ENCODE measurements at places on chromosomes 12 and 14.

DNA sequence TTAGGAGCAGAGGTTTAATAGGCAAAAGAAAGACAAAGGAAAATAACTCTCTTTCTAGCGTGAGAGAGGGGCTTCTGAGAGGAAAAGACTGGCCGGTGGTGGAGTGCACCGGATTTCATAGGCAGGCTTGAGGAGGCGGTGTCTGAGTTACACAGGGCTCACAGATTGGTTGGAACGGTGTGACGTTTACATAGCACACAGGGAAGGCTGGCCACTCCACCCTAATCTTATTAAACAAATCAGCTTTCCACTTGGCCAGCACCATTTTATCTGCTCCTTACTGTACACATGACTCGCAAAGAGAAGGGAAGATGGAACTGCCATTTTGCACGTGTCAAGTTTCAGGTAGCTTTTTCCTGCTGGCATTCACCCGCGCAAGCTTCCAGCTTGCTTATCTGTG lies 587.7 kb downstream of the RPL10L start:
- DNase-seq: no peak

GRCh38 chr12:121505513-121505912 lies 75.3 kb downstream of the KDM2B start:
- no peak for DNase-seq

DNA sequence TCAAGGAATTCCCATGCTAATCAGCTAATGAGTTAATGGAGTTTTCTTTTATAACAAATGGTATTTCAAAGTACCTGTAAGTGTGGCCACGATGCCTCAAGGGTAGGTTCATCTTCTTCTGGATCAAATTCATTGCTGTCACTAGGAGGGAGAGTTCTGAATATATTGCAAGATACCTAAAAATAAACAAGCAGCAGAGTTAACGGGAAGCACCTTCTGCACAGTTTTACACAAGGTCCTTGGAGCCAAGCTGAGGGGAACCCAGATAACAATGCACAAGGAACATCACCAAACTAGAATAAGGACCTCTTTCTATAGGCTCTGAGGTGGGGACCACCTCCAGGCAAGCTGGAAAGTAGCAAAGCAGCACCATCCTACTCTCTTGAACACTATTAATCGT lies 103.2 kb upstream of the GPHB5 start:
- no peak for DNase-seq

DNA sequence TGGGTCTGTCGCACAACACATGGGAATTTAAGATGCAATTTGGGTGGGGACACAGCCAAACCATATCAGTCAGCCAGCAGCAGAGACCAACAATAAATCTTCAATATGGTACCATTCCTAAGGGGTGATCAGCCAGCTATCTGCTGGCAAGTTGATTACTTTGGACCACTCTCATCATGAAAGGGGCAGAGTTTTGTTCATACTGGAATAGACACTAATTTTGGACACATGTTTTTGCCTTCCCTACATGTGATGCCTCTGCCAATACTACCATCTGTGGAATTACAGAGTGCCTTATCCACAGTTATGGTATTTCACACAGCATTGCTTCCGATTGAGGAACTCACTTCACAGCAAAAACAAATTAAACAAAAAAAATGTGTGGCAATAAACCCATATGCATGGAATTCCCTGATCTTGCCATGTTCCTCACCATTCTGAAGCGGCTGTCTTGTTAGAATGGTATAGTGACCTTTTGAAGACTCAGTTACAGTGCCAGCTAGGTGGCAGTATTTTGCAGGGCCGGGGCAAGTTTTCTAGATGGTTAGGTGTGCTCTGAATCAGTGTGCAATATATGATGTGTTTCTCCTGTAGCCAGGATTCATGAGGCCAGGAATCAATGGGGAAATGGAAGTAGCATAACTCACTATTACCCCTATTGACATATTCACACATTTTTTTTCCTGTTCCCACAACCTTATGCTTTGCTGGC lies 179.0 kb upstream of the IGF1 start:
- DNase-seq: no peak

DNA sequence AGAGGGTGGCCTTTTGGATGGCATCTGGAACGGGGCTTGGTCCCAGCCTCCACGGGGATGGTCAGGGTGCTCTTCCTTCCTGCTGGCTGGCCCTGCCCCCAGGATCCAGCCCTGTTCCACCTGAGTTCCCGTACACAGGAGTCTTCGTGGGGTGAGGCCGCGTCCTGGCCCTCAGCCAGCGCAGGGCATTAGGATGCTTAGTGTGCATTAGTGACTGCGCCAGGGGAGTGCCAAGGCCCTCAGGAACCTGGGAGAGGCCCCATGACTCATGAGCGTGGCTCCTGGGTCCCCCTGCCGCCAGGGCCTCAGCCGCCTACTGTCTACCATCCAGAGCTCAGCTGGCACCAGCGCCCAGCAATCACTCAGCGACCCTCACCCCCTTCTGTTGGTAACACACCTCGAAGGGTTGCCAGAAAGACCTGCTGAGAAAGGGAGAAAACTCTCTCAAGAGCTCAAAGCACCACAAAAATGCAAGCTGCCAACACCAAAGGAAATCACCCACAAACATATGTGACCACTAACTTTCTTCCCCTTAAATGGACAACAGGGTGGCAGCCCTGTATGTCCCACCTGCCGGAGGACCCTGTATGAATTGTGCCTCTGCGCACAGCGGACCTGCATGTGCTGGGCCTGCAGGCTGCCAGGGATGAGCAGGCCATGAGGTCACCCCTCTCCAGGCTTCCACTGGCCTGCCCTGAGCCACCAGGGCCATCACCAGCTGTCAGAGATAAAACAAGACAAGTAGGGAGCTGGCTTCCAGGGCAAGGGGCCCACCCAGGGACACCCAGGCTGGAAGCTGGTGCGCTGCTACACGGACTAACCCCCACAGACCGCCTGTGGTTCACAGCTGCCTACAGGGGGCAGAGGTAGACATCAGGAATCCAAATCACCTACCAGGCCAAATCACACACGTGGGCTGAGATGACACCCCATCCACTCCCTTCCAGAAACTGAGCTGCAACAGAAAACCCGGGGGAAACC lies 28.7 kb downstream of the CCDC85C start:
- DNase-seq: peak; percentile 76

Measured in heart left ventricle (tissue), 16 donors.